Mesenteric fat pad (tissue), 1 donor: ENCODE measurements at places on chromosomes 3 and 15.

- no peak for DNase-seq
Measured at GRCh38 chr3:88019024-88019423, 39.8 kb downstream of the CGGBP1 start.

DNA sequence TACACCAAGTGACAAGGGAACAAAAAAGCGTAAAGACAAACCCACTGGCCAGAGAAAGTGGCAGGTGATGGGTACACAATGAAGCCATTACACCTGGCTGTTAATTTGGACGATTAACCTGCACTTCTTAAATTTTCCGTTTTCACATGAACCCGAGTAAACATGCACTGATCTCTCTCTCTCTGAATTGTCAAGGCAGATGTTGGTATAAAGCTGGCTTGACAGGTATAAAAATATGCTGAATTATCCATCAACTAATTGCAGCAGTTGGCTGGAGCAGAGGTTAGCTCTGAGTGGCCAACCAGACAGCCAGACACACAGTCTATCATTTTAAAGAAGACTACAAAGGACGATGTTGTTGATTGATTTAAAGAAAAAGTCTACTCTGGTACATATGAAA, 561.7 kb upstream of the ALCAM start:
- no peak for DNase-seq

- no peak for DNase-seq
Measured at GRCh38 chr3:112741983-112742382, 101.0 kb upstream of the CCDC80 start.

- peak; percentile 37 for DNase-seq
Measured at GRCh38 chr3:12477256-12477655, 7.0 kb upstream of the TSEN2 start.

DNA sequence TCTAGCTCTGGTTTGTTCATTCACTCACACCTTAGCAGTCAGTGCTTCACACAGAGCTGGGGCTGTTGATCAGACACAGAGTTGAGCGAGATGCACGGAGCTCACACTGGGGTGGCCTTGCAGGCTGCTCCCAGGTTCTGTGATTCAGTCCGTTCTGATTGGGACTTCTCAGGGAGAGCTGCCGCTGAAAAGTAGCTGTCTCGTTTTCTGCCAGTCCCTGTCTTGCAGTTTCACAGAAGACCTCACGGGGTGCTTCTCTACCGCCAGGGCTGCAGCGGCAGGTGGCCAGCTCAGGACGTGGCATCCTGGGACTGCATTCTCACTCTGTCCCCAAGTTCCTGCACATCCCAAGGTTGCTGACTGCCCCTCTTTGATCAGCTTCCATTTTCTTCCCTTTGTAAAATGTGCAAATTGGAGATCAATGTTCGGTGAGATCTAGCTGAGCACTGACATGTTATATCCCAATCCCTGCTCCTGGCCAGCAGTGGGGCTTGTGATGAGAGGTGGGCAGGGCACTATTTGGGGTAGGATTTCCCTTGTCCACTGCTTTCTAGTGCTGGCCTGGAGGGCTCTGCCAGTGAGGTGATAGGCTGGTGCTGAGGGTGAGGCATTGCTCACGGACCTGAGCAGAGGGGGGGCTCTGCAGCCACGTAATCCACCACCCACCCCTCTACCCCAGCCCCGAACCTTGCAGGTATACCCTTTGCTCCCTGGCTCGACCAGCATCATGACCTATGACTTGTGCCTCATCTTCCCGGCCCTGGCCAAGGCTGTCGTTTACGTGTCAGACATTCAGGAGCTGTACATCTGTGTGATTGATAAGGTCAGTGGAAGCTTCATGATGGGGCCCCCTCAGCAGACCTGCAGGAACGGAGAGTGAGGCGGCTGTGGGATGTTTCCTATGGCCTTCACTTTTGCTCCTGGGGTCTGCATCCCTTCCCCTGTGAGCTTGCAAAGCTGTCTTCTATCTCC, 5.3 kb upstream of the TXNRD3 start:
- DNase-seq, result peak; percentile 77

DNA sequence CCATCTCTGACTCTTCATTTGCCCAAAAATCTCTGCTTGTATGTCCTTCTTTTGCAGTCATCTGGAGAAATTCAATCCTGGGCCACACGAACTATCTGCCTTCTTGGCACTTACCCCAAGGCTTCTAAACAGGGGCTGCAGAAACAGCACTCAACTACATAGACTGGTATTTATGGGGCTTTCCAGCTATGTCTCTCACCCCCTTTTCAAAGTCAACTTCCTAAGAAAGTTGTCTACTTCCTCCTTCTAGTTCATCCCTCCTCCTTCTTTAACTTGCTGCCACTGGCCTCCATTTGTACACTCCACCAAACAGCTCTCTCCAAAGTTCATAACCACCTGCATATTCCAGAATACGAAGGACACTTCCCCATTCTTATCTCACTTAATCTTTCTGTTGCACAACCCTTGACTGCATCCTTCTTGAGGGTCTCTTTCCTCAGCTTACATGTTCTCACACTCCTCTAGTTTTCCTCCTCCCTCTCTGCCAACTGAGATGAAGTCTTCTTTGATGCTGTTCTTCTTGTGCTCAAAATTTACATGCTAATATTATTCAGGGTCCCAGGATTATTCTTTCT, 55.2 kb downstream of the PLD1 start:
- DNase-seq, result no peak

DNA sequence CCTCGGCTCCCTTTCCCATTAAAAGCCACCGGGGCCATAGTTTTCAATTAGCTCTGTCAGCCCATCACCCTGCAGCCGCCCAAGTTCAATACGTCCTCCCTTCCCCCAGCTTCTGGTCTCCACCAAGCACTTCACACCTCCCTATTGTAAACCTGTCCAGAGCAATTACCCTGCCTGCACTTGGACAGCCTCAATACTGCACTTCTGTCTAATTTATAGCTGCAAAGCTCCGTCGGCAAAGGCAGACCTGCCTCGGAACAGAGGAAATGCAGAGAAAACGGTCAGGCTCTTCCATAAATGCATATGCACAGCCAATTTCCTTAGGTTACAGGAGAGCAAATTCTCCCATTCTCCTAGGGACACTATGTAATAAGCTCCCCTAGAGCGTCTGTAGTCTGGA, 21.9 kb downstream of the LRIG1 start:
- DNase-seq, result no peak

DNA sequence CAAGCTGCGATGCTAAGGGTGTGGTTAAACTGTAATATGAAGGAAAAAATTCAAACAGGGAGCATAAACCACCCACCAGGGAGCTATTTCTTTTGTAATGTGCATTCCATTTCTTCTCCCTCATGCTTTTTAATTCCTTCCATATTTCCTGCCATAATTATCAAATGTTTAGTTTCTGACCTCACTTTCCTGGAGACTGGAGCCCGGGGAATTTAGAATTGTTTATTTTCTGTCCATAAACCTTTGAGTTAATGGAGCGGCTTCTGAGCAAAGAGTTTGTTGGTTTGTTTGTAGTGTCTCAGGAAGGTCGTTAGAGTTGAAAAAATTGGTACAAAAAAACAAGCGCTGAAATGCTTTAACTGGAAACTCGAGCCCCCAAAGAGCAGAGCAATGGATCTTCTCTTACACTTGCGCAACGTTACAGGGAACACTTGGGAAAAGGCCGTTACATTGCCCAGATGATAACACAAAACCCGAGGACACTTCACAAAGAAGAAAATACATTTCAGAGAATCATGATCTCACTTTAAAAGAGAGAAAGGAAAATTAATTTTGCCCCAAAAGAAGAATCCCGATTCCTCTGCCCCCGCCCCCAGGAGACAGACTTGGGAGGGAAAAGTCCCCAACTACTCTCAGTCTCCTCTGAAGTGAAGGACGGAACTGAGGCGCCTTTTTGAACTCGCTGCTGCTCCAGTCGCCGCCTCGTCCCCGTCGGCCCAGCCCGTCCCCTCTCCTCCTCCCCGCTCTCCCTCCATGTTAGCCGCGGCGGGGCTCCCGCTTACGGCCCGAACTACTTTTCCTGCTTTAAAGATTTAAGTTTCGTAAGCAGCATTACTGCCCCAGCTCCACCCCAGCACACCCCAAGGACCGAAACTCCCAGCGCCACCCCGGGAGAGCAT, 842 bp downstream of the FSTL1 start:
- DNase-seq, result no peak

DNA sequence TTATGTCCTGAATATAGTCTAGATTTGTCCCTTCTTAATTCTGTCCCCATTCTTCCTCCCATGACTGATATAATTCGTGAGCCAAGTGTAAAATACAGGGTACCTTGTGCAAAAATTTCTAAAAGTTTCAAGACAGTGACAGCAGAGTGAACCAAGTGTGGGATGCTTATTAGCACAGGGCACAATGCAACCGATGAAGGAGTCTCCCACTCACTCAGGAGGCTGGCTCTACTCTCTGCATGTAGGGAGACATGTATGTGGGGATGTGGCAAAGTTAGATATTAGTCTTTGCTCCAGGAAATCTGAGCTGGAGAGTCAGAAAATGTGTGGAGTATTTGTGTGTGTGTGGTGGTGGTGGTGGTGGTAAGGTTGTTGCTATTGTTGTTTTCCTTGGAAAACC, 305.9 kb downstream of the CHL1 start:
- DNase-seq, result no peak

DNA sequence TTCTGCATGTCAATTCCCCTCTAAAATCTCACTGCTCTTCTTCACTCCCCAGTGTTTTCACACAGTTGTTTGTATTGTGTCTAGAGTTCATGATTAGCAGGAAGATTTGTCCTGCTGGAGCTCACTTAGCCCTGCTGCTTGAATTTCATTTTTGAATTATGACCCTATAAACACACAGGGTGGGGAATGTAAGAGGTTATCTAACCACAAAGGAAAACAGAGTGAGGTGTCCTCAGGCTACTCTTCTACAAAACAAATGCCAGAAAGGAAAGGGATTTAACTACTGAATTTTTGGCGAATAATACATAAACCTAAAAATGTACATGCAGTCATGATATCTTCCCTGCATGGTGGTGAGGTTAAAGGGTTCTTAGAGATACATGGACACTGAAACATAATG, 215.1 kb upstream of the CNTN4 start:
- no peak for DNase-seq

GRCh38 chr3:106337116-106337515, 468.3 kb upstream of the CBLB start:
- no peak for DNase-seq

DNA sequence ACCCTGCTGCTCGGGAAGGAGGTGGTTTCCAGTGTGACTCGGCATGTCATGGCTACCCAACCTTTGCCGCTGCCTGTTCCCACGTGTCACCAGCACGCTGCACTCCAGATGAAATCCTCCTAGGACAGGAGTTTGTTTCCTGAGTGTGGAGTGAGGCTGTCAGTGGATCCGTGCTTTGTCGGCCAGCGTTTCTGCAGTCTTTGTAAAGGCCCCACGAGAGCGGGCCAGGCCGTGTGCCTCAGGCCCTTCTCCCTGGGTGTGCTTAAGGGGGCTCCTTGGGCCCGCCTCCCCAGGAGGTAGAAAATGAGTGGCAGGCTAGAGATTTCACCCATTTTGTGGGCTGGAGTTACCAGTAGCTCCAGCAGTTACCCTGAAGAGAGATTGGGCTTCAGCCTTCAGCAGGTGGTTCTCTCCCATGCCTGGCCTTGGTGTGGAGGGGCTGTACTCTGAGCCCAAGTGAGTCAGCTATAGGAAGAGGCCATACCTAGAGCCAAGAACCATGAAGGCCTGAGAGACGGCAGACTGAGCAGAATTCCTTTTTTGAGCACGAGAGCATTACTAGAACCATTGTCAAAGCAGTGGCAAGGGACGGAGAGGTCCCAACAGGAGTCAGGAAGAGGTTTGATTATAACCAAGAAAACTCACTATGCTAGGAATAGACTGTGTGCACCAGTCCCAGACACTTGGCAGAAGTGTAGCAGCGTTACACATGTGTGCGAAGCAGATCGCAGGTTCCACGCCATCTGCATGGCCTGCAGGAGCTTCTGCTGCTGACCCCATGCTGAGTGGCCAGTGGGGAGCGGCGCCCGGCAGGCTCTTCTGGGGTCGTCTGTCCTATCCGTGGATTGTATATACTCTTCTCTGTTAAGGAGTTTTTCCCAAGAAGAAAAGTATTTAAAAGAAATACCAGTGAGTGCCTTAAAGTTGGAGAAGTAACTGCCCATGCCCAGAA, 14.5 kb downstream of the MAP6D1 start:
- DNase-seq, result no peak

DNA sequence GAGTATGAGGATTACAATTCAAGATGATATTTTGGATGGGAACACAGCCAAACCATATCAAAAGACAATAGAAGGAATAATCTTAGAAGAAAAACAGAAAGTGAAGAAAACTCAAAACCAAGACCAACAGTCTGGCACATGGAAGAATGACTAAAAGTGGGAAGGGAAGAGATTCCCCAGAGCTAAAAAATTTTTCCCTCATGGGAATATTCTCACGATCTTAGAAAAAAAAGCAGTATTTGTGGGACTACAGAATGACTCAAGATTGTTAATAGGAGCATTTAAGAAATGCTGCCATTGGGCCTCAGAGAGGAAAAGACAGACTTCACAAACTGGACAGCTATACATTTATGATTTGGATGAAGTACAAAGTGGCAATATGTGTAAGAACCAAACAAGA, 18.3 kb downstream of the OSTN start:
- no peak for DNase-seq

DNA sequence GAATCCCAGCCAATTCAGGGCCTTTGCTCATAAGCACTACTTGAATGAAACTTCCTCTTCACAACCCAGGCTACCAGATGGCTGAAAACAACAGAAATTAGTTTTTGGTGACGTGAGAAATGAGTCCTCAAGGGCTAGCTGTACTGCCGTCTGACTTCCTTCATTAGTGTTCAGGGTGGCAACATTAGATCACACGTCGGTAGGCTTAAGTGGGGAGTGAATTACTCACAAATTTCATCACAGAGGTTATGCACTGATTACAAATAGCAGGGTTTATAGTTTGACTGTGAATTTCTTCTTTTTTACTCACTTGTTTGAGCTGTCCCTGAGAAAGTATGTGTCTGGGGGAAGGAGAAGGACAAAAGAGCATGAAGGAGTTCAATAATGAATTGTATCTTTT, 397.2 kb downstream of the GAP43 start:
- DNase-seq, result no peak

DNA sequence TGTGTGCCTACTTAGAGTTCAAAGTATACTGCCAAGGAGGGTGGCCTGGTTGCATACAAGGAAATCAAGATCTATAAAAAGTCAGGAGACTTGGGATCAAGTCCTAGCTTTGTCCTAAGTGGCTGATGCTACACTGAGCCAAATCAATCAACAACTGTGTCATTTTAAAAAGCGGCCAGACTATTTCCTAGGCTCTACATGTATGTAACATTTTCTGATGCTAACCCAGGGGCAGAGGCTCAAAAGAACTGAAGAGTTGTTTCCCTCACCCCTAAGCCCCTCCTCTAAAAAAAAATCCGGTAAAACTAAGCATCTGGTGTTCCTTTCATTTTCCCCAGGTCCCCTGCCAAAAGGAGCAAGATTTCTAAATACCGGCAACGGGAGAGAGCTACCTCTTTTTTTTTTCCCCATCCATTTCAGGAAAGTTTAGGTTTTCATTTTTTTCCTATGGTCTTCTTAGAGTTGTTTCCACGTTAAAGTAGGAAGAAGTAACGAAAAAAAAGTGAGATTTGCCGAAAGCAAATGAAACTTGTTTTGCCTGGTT, 18.8 kb upstream of the CHD2 start:
- DNase-seq, result no peak
